GM13976 (cell line): ENCODE measurements at places on chromosomes 13 and 19.

DNA sequence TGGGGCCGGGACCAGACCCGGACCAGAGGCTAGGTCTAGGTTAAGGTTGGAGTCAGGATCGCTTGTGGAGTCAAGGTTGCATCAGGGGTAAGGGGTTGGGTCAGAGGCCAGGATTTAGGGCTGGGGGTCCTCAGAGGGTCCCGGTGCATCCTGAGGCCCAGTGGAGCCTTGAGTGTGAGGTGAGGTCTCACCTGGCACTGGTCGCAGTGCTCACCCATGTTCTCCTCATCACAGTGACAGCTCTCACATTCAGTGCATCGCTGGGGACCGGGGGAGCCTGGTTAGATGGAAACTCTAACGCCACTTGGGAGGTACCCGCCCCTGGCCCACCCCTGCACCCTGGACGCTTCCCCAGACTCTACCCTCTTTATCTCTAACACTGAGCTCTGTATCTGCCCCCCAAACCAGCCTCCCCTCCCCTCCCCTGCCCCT, 3.1 kb downstream of the HRC start:
- DNase-seq: no peak

GRCh38 chr13:80527400-80527799, 186.5 kb upstream of the SPRY2 start:
- no peak for DNase-seq

DNA sequence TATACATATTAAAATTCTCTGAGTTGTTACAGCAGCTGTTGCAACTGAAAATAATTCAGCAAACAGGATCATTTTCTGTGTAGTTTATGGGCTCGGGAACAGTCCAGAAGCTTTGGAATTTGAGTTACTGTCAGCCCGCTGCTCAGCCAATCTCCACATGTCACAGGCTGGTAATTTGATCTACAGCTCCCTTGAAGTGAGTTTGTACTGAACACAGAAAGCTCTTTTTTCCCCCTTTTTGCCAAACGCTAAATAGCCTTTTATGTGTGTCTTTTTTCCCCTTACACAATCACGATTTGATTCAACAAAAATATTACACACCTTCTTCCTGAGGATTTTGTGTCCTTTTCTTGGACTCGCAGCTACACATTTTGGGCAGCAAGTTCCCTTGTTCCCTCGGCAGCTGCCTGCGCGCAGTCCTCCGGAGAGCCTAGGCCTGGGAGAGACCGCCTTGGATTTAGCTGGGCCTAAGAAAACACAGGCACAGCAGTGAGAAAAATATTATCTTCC, 371.4 kb downstream of the KCNRG start:
- no peak for DNase-seq

GRCh38 chr19:13817615-13818371, 22.6 kb downstream of the ZSWIM4 start:
- no peak for DNase-seq

DNA sequence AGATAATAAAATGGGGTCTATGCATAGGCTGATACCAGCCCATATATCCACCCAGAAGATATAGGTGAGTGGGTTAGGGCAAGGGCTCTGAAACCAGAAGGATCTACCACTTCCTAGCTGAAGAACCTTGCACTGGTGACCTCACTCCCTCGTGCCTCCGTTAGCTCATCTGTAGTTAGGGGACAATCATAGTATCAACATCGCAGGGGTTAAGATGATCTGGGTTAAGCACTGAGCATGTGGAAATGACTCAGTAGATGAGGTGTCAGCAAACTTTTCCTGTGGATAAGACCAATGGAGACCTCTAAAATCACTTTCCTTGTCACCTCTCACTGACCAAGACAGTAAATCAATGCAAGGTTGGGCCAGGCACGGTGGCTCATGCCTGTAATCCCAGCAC, 30.5 kb downstream of the TNFSF14 start:
- no peak for DNase-seq

- no peak for DNase-seq
Measured at GRCh38 chr13:107680115-107680514, 535.2 kb downstream of the LIG4 start.

DNA sequence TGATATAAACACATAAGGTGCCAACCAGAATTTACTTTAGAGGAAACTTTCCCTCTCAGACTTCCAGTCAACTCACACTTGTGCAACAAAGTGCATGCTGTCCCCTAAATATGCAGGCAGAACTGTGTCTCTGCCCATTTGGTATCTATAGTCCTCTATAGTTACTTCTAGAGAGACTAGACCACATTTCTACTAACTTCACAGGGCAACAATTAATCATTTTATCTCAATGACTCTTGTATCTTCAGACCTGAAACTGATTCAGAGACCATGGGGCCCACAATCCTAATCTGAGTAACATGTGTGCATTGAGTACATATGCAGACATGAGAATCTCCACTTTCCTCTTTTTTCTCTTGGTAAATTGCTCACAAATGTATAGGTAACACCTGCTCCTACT, 158.1 kb downstream of the ZNF486 start:
- no peak for DNase-seq

- no peak for DNase-seq
Measured at GRCh38 chr13:104592545-104593250, 1526.5 kb upstream of the SLC10A2 start.

- no peak for DNase-seq
Measured at GRCh38 chr13:37225414-37226070, 120.1 kb upstream of the CSNK1A1L start.

- no peak for DNase-seq
Measured at GRCh38 chr13:101942038-101942437, 459.8 kb downstream of the FGF14 start.

DNA sequence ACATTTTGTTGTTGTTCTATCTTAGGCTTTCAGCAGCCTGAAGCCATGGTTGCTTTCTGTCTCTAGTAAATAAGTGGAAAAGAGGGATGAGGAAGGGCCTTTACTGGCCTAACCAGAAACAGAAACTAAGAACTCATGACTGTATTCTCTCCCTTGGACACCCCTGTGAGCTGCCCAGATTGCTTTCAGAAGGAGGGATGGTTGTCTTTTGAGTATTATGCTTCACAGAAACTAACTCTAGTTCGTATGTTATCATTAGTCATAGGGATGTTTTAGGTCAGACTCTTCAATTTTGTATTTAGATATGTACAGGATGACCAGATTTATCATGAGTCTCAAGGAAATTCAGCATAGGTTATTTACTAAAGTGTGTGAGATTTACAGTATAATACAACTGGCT, 17.5 kb downstream of the BORA start:
- no peak for DNase-seq

- no peak for DNase-seq
Measured at GRCh38 chr13:35524171-35524570, 47.7 kb upstream of the MAB21L1 start.

DNA sequence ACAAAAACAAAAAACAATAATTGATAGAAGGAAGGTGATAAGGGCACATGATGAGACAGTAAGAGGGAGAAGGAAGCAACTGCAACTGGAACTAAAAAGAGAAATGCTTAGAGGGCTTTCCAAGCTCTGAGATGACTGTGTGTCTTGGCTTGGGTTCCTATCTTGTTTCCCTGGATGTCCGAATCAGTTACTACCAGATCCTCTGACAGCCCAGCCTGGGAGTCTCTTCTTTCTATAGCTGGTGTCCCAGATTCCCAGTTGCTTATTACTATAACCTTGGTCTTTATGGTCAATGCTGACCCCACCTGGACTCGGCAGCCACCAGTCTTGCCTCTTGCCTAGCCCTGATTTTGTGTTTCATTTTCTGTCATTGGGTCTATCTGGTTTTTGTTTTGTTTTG, 116.4 kb downstream of the RFC3 start:
- no peak for DNase-seq

- no peak for DNase-seq
Measured at GRCh38 chr13:98450026-98450425, 126.9 kb downstream of the STK24 start.

DNA sequence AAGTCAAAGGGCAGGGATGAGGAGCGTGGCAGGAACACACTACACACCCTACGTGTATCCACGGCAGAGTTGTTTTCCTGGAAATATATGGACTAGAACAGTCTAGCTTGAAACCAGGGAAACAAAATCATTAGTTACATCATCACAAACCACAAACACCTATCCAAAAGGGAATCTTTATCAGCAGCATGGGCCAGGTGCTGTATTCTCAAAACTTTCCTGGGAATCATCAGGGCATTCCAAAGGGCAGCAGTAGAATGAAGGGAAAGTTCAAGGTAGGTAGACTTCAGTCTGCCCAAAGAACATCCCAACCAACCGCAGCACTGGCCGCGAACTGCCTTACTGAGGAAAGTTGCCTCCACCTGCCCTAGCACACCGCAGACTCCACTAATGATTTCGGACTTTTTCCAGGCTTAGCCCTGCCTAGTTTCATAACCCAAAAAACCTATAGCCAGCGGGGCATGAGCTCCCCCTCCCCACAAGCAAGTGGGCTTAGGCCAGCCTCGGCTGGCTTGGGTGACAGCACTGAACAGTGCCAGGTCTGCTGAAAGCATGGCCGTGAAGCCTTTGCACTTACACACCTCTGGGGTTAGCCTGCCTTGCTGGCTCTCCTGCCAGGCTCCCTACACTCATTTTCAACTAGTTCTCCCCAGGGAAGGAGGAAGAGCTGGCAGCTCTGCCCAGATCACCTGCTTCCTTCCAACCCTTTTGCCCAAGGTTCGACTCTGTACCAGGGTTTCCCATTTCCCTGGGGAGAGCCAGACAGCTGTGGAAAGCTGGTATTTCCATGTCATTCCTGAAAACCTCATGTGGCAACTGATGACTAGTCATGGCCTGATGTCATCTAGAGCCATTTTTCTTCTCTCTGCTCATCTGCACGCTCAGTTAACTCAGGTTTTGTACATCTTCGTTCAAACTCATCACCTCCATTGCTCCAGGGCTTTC, 77.3 kb upstream of the UBAC2 start:
- DNase-seq: no peak

DNA sequence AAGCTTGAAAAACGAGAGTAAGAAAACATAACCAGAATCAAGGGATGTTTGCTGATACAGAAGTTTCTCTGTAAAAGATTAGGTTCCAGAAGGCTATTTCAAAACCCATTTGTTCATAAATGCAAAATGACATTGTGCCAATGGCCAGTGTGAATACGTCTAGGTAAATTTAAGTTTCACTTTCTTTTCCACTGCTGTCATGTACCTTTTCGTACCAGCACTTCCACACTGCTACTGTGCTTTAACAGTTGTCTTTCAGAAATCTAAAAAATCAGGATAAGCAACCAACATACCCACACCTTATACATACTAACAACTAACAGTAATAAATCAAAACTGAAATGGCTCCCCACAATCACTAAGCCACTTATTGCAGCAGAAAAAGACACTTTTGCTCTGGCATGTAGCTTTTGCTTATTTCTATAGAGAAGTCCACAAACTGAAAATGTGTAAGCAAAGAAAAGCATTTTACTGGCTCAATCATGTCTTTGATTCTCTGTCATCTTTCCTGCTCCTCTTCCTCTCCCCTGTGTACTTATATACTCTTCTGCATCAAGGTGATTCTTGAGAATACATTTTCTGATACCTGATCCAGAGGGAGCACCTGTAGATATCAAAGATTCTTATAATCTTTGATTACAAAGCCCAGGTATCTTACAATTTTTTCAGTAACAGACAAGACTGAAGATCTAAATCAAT, 34.3 kb downstream of the ELF1 start:
- no peak for DNase-seq

GRCh38 chr13:51323824-51324511, 15.5 kb upstream of the SERPINE3 start:
- DNase-seq: no peak

- no peak for DNase-seq
Measured at GRCh38 chr19:46429999-46430398, 1.3 kb upstream of the PNMA8C start.

DNA sequence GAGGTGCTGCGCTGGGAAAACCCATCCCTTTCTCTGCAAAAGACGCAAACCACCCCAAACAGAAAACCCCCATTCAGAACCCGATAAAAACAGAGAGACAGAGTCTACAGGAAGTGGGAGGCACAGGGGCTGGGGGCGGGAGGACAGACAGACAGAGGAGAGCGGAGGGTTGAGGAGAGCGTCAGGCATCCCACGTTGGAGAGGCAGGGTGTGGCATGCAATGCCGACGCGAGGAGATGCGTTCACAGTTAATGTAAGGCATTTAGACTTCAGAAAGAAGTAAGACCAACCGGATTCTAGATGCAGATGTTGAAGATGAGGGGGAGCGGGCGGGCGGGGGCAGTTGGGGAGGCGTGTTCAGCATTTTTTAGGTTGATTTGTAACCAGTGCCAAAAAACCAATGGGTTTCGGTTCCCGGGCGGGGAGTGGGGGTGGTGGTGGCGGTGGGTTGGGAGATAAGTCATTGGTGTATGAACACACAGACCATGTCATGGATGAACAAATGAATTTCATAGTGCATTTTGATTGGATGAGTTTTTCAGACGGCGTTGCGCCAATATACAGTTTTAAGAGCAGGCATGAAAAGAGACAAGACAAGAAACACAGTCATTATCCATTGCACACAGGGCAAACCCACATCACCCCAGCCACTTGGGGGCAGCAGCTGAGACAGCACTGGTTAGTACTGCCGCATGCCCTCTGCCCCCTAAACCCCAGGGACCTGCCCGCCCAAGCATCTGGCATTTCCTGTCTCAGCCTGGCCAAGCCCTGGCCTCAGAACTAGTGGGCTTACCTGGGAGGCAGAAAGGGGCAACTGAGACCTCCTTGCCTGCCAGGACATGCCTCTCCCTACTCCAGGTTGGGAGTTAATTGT, 91.3 kb downstream of the IER2 start:
- no peak for DNase-seq
